NCI-H2081 treated with DMSO at 0.1 percent for 48 hours (cell line): ENCODE measurements at places on chromosomes 5 and 9.

GRCh38 chr5:133763744-133764143, 151.4 kb upstream of the FSTL4 start:
- DNase-seq, result no peak

- no peak for DNase-seq
Measured at GRCh38 chr5:125148706-125149105, 402.3 kb upstream of the ZNF608 start.

DNA sequence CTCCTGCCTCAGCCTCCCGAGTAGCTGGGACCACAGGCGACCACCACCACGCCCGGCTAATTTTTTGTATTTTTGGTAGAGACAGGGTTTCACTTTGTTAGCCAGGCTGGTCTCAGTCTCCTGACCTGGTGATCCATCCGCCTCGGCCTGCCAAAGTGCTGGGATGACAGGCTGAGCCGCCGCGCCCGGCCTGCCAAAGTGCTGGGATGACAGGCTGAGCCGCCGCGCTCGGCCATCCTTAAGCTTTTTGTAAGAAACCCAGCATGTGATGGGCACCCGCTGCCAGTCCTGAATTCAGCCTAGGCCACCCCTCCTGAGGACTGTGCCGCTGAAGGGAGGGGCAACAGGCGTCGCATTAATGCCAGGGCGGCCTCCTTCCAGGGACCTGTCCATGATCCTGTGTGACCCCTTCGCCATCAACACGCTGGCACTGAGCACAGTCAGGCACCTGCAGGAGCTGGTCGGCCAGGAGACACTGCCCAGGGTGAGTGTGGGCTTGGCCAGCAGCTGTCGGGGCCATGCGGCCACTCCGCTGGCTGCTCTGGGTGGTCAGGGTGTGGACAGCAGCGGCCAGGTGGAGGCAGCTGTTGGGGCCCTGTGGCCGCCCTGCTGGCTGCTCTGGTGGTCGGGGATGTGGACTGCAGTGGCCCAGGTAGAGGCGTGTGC, 10.5 kb downstream of the NELFB start:
- DNase-seq, result no peak

DNA sequence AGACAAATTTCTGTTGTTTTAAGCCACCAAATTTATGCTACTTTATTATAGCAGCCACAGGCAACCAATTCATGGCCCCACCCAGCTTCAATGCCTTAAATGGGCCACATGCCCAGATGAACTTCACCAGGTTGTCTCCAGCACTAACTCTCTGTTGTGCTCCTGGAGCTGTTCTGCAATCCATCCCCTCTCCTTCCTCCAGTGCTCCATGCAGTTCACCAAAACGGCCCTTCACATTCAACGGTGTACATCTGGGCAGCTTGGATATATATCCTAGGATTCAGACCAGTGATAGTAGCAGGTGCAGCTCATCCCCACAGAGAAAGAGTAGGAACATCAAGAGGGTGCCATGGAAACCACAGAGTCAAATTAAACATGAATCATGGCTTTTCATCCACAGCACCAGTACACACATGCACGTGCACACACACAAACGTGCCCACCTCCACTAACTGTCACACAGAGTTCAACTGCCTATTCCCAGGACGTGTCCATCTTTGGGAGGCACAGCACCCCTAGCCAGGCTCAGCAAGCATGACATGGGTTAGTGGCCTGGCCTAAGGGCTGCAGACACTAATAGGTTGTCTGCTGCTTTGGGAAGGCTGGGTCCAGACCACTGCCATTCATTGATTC, 134.5 kb downstream of the MED10 start:
- no peak for DNase-seq

- DNase-seq, result no peak
Measured at GRCh38 chr5:82276800-82277612, 1.1 kb downstream of the RPS23 start.

DNA sequence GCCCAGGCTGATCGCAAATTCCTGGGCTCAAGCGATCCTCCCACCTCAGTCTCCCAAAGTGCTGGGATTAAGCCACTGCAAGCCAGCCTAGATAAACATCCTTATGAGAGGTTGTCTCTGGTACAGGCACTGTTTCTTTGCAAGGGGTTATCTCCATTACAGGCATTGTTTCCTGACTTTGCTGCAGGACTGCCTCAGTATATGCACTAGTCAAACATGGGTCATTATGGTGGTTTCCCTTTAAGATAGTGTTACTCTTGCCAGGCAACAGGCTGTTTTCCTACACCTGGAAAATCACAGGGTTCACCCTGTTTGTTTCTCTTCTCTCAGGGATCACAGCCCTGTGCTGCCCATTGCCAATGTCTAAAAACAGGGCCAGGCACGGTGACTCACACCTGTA, 7.8 kb upstream of the CLTB start:
- DNase-seq, result no peak

DNA sequence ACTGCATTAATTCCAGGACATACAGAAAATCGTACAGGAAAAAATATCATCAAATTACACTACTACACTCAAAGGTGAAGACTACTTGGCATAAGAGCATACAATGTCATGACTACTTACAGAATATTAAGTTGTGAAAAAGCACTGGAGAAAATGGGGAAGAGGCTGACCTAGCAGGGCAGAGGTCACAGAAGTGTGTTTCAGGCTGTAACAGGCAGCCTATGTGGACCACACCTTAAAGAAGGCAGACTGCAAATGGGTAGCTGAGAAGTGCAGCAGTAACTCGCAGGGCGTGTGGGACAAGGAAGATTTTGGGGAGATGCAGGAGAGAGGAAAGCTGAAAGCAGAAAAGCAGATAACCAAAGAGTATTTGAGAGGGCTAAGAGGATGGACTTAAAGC, 167.0 kb upstream of the PIK3R1 start:
- no peak for DNase-seq

DNA sequence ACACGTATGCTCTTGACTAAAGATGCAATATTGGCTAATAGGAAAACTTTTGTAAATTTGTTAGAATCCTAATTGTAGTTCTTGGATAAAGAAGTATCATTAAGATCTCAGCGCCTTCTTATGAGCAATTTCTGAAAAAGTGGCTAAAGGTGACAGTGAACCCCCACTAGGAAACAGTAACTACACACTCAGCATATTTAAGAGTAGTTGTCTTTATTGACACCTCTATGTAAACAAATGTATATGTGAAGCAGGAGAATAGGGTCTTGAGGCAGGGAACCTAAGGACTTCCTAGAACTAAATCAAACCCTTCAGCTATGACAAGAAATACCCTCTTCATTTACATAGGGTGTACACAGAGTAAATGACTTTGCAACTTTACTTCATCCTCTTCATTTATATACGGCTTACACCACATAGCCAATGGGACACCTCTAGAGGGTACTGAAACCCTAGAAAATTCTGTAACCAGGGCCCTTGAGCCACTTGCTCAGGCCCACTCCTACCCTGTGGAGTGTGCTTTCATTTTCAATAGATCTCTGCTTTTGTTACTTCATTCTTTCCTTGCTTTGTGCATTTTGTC, 2.8 kb downstream of the NIPSNAP3A start:
- no peak for DNase-seq

GRCh38 chr9:113176803-113177202, 26.0 kb downstream of the SLC31A2 start:
- DNase-seq, result no peak

GRCh38 chr5:39475881-39476842, 51.4 kb upstream of the DAB2 start:
- DNase-seq, result no peak

GRCh38 chr5:159316519-159317383, 13.5 kb downstream of the IL12B start:
- DNase-seq, result no peak

DNA sequence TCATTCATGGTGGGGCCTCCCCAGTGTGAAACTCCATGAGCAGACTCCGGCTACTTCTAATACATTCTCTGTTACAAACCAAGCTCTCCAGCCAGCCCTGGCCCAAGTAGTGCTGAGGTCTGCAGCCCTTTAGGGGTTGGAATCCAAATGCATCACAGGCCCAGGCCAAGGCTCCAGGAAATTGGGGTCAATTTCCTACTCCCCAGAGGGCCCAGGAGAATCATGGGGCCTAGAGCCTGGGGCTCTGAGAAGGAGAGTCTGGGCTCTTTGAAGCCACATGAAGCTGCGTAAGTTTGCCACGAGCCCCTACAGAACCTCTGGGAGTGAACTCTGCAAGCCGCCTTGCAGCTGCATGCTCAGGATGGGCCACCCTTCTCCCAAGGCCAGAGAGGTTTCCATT, 206.4 kb downstream of the PAPPA start:
- DNase-seq, result no peak

DNA sequence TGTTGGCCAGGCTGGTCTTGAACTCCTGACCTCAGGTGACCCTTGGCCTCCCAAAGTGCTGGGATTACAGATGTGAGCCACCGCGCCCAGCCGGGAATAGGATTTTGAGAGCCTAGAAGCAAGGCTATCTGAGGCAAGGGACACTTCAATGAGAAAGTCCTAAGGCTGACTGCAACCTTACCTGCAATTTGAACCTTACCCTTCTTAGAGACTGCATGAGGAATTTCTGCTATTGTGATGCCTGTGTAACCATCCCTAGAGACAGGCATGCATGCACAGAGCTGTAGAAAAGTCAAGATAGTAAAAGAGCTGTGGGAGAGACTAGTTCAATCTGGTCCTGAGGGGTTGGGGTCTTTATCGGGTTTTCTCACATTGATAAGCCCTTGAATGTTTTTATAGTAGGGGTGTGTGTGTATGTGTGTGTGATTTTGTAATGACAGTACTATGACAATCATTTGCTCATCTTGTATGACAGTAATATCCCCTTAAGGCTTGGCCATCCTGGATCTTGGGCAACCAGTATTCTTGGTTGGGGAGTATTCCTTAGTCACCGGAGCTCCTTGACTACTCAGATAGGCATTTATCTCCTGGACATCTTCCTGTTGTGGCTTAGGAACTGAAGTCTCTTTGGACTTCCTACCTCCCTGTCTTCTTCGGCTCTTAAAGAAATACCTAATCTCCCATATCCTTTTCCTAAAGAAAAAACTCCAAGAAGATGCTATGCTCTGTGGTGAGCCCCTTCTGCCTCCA, 11.2 kb downstream of the DNAJB5 start:
- no peak for DNase-seq

GRCh38 chr5:156686796-156687195, 163.3 kb upstream of the PPP1R2B start:
- DNase-seq, result no peak

GRCh38 chr9:89143266-89143665, 35.4 kb downstream of the SHC3 start:
- DNase-seq, result no peak

DNA sequence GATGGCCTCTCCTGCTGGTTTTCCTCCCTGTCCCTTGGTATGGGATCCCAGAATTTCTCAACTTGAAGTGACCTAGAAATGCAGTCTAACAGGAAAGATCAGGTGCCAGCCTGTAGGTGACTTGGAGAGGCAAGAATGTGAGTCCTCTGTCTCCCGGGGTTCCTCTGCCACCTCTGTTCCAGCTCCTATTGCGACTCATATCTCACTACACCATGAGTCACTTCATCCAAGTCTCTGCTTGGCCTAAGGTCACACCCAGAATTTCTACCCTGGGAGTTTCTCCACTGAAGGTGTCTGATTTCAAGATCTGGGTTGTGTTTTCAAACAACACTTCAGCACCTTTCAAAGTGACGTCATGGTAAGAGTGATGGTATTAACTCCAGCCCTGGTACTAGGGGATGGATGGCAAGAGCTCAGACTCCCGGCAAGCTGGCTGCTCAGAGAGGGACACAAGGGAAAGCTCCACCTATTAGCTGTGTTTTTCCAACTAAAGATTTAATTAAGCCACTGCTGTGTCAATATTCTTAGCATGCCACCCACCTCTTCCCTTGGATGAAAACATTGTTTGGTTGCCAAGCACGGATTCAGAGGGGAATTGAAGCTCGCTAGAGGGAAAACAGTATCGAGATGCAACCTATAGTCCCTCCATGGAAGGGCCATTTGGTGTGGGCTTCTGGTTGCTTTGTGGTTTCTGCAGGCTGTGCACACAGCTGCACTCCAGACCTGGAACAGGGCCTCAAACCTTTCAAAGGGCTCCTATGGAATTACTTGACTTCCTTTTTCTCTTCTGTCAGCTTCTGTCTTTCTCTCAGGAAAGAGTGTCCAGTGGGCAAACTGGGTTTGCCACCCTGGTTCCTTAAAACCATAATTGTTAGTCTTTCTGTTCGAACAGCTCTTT, 205.7 kb downstream of the GAS1 start:
- DNase-seq, result no peak

GRCh38 chr5:73668017-73668416, 42.0 kb downstream of the ARHGEF28 start:
- no peak for DNase-seq

- no peak for DNase-seq
Measured at GRCh38 chr5:54909911-54910870, 75.2 kb downstream of the ESM1 start.
